Suprapubic skin (tissue), 4 donors: ENCODE measurements at places on chromosomes 5 and 9.

- no peaks in the 10 kb centered on the region for H3K27me3 ChIP-seq
- peaks cover 85% of the 10 kb centered on the region for H3K4me1 ChIP-seq
- peak; percentile 97 for DNase-seq
- H3K4me3 ChIP-seq = no peak overlapping the region
- H3K27ac ChIP-seq = peak overlapping the region; percentile 93
Measured at GRCh38 chr5:172417983-172418630, 36.2 kb downstream of the SH3PXD2B start.

GRCh38 chr5:67182301-67182790, 14.3 kb downstream of the CD180 start:
- H3K27ac ChIP-seq = peak overlapping the region; percentile 62
- H3K4me3 ChIP-seq = no peak overlapping the region
- peaks cover 22% of the 10 kb centered on the region for H3K4me1 ChIP-seq
- DNase-seq = peak; percentile 80
- H3K27me3 ChIP-seq = no peaks in the 10 kb centered on the region
- H3K36me3 ChIP-seq = no peaks in the 10 kb centered on the region

- no peaks in the 10 kb centered on the region for H3K27me3 ChIP-seq
- no peak overlapping the region for H3K4me3 ChIP-seq
- no peaks in the 10 kb centered on the region for H3K36me3 ChIP-seq
Measured at GRCh38 chr5:15897656-15898055, 281.9 kb downstream of the MARCHF11 start.

DNA sequence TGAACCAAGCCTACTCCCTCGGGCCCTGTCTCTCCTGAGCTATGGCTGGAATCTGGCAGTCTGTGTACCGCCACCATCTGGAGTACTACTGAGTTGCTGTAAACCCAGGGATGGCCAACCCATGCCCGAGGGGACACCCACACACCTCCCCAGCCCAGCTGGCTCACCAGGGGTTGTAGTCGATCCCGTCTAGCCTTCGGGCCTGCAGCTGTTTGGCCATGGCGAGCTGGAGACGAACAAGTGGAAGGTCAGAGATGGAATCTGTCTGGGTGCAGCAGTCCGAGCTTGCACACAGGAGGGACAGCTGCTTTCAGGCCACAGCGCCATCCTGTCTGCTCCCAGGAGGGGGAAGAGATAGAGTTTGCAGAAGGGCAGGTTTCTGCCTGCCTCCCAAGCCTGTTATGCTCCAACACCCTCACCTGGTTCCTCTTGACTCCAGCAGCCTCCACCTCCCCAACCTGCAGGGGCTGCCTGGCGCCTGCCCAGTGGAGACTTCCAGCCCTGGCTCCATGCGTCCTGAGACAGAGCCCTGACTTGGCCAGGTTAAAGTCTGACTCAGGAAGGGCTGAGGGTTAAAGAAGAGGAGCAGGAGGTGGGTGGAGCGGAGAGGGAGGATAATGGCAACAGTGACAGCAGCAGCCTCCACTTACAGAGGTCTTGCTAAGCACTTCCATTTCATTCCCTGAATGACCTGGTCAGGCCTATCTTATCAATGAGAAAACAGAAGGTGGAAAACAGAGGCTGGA, 15.8 kb upstream of the SPOUT1 start:
- no peaks in the 10 kb centered on the region for H3K27me3 ChIP-seq
- no peak for DNase-seq
- peaks cover 15% of the 10 kb centered on the region for H3K4me1 ChIP-seq
- H3K36me3 ChIP-seq = peaks cover 8% of the 10 kb centered on the region
- no peak overlapping the region for H3K4me3 ChIP-seq
- H3K27ac ChIP-seq = peak overlapping the region; percentile 7

- H3K4me3 ChIP-seq = no peak overlapping the region
- DNase-seq = no peak
- no peaks in the 10 kb centered on the region for H3K36me3 ChIP-seq
- H3K27ac ChIP-seq = no peak overlapping the region
- H3K27me3 ChIP-seq = peaks cover 4% of the 10 kb centered on the region
Measured at GRCh38 chr9:38659538-38659937, 39.1 kb upstream of the ANKRD18A start.

DNA sequence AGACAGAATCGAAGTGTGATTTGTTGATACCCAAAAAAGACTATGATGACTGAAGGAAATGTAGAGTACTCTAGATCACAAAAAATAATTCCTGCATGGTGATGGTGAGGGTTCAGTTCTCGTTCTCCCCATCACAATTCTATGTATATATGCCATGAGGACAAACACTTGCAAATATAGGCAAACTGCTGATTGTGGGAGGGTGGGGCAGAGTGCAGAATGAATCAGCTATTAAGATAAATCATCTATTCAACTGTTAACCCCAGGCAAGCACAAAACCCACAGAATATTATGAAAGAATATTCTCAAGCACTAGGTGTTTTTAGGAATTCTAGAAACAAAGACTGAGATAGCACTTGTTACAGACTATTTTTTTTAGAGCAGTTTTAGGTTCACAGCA, 13.9 kb upstream of the UBLCP1 start:
- DNase-seq = no peak
- H3K27ac ChIP-seq = no peak overlapping the region
- no peaks in the 10 kb centered on the region for H3K4me1 ChIP-seq
- H3K27me3 ChIP-seq = peaks cover 6% of the 10 kb centered on the region
- no peaks in the 10 kb centered on the region for H3K36me3 ChIP-seq

DNA sequence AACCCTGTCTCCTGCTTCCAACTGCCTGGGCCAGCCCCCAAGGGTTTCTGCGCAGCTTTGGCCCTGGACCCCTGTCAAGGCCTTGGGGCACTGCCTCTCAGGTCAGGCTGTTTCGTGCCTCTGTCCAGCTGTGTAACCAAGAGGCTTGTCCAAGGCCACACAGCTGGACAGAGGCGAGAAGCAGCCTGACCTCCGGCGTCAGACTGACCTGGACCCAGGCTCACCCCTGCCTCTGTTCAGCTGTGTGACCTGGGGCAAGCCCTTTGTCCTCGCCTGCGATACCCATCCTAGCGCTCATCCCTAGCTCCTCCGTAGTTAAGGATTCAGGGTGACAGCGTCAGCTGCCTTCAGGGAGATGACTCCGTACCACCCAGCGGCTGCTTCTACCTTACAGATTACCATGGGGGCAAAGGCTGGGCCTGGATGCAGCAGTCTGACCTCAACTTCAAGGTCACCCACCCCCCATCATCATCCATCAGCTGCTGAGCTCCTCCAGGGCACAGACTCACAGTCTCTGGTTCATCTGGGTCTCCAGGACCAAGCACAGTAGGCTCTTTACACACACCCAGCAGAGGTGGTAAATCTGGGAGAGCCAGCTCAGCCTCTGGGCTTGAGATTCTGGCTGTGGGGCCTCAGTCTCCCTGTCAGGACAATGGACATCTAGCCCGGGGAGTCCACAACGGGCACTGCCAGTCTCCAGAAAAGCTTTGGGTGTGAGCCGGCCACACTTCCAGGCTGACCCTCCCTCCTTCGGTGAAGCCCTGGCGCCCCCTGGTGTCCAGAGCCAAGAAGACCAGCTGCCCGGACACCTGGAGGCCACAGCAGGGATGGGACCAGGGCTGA, 7.9 kb downstream of the AK1 start:
- no peaks in the 10 kb centered on the region for H3K27me3 ChIP-seq
- peaks cover 13% of the 10 kb centered on the region for H3K4me1 ChIP-seq
- H3K27ac ChIP-seq = no peak overlapping the region

DNA sequence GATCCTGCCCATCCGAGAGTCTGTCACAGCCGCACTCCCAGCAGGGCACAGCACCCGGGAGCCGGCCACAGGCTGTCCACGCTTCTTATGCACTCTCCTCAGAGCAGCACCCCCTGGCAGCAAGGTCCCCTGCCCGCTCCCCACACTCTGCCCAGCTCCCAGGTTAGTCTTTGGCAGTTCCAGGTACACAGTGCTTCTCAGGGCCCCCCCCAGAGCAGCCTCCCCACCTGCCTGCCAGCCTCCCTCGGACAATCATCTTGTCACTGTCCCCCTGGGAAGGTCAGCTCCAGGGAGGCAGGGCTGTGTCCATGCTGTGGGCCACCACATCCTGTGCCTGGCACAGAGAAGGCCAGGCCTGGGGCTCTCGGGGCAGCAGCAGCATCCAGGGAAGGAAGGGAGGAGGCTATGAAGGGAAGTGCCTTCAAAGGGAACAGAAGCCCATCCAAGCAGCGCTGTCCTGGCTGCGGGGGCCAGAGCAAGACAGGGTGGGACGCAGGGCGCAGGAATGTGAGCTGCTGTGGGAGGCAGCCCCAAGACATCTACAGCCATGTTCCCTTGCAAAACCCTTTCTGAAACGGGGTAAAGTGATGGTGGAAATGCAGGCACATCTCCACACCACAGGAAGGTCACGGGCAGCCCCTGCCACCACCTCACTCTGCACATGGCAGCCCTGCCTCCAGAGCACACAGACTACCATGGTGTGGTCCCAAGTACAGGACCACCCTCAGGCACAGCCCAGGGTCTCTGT, 68.6 kb upstream of the ADAMTS2 start:
- peak; percentile 67 for DNase-seq
- H3K36me3 ChIP-seq = no peaks in the 10 kb centered on the region
- no peak overlapping the region for H3K4me3 ChIP-seq
- no peak overlapping the region for H3K27ac ChIP-seq

GRCh38 chr9:134957165-134957944, 39.6 kb upstream of the FCN1 start:
- no peak overlapping the region for H3K4me3 ChIP-seq
- H3K36me3 ChIP-seq = no peaks in the 10 kb centered on the region
- DNase-seq = peak; percentile 19
- peaks cover 3% of the 10 kb centered on the region for H3K4me1 ChIP-seq
- H3K27me3 ChIP-seq = peaks cover 19% of the 10 kb centered on the region

DNA sequence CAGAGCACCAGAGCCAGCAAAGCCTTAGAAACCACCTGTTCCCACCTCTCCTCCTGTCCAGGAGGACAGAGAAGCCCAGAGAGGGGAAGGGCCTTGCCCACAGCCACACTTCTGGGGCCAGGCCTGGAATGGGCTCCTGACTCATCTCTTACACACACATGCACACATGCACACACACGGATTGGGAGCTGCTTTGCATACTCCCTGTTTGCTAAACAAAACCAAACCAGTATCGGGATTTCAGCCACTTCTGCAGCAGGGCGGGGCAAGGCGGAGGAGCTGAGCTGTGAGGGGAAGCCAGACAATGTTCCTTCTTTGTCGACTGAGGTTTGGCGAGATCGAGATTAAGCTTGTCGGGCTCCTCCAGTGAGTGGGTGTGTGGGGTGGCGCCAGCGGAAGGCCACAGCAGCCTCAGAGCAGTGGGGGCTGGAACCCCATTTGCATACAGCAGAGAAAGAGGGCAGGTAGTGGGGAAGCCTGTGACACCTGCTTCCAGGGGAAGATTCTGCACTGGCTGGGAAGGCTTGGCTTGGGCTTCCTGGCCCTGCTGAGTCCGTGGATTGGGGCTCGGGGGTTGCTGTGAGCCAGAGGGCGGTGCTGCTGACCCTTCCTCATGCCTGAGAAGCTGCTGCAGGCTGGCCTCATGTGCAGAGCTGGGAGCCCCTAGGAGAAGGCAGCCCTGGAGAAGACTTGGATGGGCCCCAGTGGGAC, 16.1 kb downstream of the GFI1B start:
- H3K27me3 ChIP-seq = peaks cover 37% of the 10 kb centered on the region
- H3K4me1 ChIP-seq = peaks cover 23% of the 10 kb centered on the region
- no peak for DNase-seq
- H3K4me3 ChIP-seq = no peak overlapping the region
- no peaks in the 10 kb centered on the region for H3K36me3 ChIP-seq
- H3K27ac ChIP-seq = peak overlapping the region; percentile 75

- H3K27ac ChIP-seq = no peak overlapping the region
- peaks cover 19% of the 10 kb centered on the region for H3K27me3 ChIP-seq
- no peak for DNase-seq
- H3K4me1 ChIP-seq = peaks cover 7% of the 10 kb centered on the region
- no peaks in the 10 kb centered on the region for H3K36me3 ChIP-seq
- no peak overlapping the region for H3K4me3 ChIP-seq
Measured at GRCh38 chr5:174834081-174834480, 109.7 kb downstream of the MSX2 start.

DNA sequence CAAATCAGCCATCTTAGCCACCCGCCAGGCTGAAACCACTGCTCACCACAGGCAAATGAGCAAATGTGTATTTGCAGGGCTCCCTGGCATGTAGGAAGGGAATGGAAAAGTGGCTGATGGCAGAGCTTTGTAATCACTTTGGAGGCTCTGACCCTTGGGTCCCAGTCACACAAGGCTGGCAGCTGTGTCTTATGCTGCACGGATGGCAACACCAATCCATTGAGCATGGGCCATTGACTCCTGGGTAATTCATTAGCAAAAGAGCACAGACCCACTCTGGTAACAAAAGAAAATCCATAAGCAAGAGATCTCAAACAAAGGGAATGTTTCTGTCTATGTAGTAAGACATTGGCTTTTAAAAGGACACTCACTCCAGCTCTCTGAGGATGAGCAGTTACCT, 57.6 kb downstream of the SPOCK1 start:
- H3K4me3 ChIP-seq = no peak overlapping the region
- H3K27me3 ChIP-seq = no peaks in the 10 kb centered on the region
- H3K27ac ChIP-seq = no peak overlapping the region
- no peak for DNase-seq

DNA sequence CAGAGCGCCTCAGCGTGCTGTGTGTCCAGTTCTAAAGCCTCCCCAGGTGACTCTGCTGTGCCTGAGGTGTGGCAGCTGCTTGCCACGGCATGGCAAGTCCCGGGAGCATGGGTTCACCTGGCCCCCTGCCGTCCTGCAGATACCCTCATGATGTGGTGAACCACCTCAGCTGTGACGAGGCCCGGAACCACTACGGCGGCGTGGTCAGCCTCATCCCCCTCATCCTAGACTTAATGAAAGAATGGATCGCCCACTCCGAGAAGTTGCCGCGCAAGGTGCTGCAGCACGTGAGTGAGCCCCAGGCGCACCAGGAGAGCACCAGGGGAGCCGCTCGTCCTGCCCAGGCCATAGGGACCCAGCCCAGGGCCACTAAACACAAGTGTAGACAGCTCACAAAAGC, 9.5 kb downstream of the SPACA9 start:
- no peak overlapping the region for H3K27ac ChIP-seq
- no peak for DNase-seq
- H3K27me3 ChIP-seq = no peaks in the 10 kb centered on the region
- no peak overlapping the region for H3K4me3 ChIP-seq

- no peaks in the 10 kb centered on the region for H3K27me3 ChIP-seq
- no peak overlapping the region for H3K27ac ChIP-seq
- DNase-seq = no peak
- no peaks in the 10 kb centered on the region for H3K36me3 ChIP-seq
- H3K4me1 ChIP-seq = peaks cover 6% of the 10 kb centered on the region
Measured at GRCh38 chr9:13941714-13942113, 372.2 kb downstream of the NFIB start.

GRCh38 chr5:10856683-10857337, 95.8 kb upstream of the DAP start:
- H3K27ac ChIP-seq = no peak overlapping the region
- peaks cover 18% of the 10 kb centered on the region for H3K4me1 ChIP-seq
- H3K36me3 ChIP-seq = no peaks in the 10 kb centered on the region
- peaks cover 34% of the 10 kb centered on the region for H3K27me3 ChIP-seq
- no peak for DNase-seq

GRCh38 chr9:20620650-20621470, 1.4 kb downstream of the MLLT3 start:
- H3K36me3 ChIP-seq = no peaks in the 10 kb centered on the region
- no peaks in the 10 kb centered on the region for H3K27me3 ChIP-seq
- peaks cover 41% of the 10 kb centered on the region for H3K4me1 ChIP-seq

- H3K4me3 ChIP-seq = no peak overlapping the region
- DNase-seq = no peak
- H3K36me3 ChIP-seq = no peaks in the 10 kb centered on the region
- peaks cover 8% of the 10 kb centered on the region for H3K27me3 ChIP-seq
- H3K27ac ChIP-seq = no peak overlapping the region
- peaks cover 15% of the 10 kb centered on the region for H3K4me1 ChIP-seq
Measured at GRCh38 chr5:17223367-17224185, 6.1 kb downstream of the BASP1 start.
